Left lung (tissue), 14 donors: ENCODE measurements at places on chromosomes 4 and X. TPM values are rescaled to one million over a fixed set of nuclear protein-coding genes. Genes with fewer than 3 reads are reported as not detected.

Gene WAS
- 4.1 TPM for polyA plus RNA-seq

Gene CT45A2
- 10.7 TPM for polyA plus RNA-seq

Gene ADGRG4
- polyA plus RNA-seq = not detected

Gene PNCK
- polyA plus RNA-seq = 0.43 TPM

Gene CCDC120
- polyA plus RNA-seq = 13.5 TPM

Gene MAGEB2
- polyA plus RNA-seq = not detected

Gene HTN1
- not detected for polyA plus RNA-seq

Gene LANCL3
- polyA plus RNA-seq = 4.3 TPM
